Fibroblast of lung (primary cell): ENCODE measurements at places on chromosomes 12 and 14. TPM values are rescaled to one million over a fixed set of nuclear protein-coding genes. Genes with fewer than 3 reads are reported as not detected.

KCNH3 gene
- total RNA-seq = 0.17 and 0.26 TPM in 2 replicates

PEBP1 gene
- total RNA-seq = 175 and 290 TPM in 2 replicates

B4GALNT1 gene
- 0.51 and 2.3 TPM in 2 replicates for total RNA-seq

PRIM1 gene
- 4.9 and 6.1 TPM in 2 replicates for total RNA-seq

TMPRSS12 gene
- not detected in 2 replicates for total RNA-seq

FAM186B gene
- 0.33 and 0.51 TPM in 2 replicates for total RNA-seq

TDRD9 gene
- 0.50 and 1.0 TPM in 2 replicates for total RNA-seq

ADAM21 gene
- 0.51 and 0.66 TPM in 2 replicates for total RNA-seq

GNG2 gene
- total RNA-seq = 19.0 and 21.5 TPM in 2 replicates

PLCZ1 gene
- total RNA-seq = not detected in 2 replicates

TSPAN19 gene
- total RNA-seq = not detected in 2 replicates

C12orf60 gene
- total RNA-seq = 1.0 and 1.5 TPM in 2 replicates

KRT73 gene
- not detected in 2 replicates for total RNA-seq

RNF10 gene
- total RNA-seq = 93.0 and 174 TPM in 2 replicates

CD163 gene
- 0.26 TPM in 1 of 2 replicates, not detected in the other for total RNA-seq

TOMM20L gene
- not detected in 2 replicates for total RNA-seq

KRT85 gene
- not detected in 2 replicates for total RNA-seq

ENDOU gene
- total RNA-seq = 0.17 TPM in 1 of 2 replicates, not detected in the other

TAS2R8 gene
- under 0.01 TPM in 1 of 2 replicates, not detected in the other for total RNA-seq

AICDA gene
- not detected in 2 replicates for total RNA-seq

DUSP16 gene
- 15.2 TPM in 2 replicates for total RNA-seq
